A549 treated with Mapracorat at 1 μM for 4 hours (cell line): ENCODE measurements at places on chromosomes 3 and 15. TPM values are rescaled to one million over a fixed set of nuclear protein-coding genes. Genes with fewer than 3 reads are reported as not detected.

The GPR87 gene
- total RNA-seq, result 2.1 to 2.6 TPM (median 2.3 TPM) in 5 replicates

The XXYLT1 gene
- 9.6 to 13.9 TPM (median 12.8 TPM) in 5 replicates for total RNA-seq

The SLCO3A1 gene
- 18.7 to 23.5 TPM (median 22.0 TPM) in 5 replicates for total RNA-seq

The ROPN1 gene
- not detected in 5 replicates for total RNA-seq

The CYP1A2 gene
- not detected in 5 replicates for total RNA-seq

The ADAMTS17 gene
- total RNA-seq, result 0.12 to 0.27 TPM (median 0.24 TPM) in 4 of 5 replicates, not detected in the other
